Neural crest cell (in vitro differentiated cells): ENCODE measurements at places on chromosomes 5 and 9. TPM values are rescaled to one million over a fixed set of nuclear protein-coding genes. Genes with fewer than 3 reads are reported as not detected.

Gene PTBP3
- total RNA-seq = 42.5 and 46.8 TPM in 2 replicates

DNA sequence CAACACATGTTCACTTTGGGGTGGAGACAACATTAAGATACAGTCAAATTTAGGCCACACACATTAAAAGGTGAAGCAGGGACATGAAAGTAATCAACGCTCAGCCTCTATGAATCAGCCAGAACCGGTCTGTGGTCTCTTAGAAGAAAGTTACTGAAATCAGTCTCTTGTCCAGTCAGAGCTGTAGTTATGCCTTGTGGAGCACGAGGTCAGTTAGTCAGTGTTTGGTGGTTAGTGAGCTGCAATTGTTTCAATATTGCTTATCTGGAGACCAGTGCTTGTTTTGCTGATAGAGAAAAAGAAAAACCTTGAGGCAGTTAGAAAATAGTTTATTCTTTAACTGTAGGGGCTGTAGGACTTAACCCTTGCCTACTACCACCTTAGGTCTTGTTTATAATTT lies 157.8 kb upstream of the RASEF start:
- no peak for DNase-seq

DNA sequence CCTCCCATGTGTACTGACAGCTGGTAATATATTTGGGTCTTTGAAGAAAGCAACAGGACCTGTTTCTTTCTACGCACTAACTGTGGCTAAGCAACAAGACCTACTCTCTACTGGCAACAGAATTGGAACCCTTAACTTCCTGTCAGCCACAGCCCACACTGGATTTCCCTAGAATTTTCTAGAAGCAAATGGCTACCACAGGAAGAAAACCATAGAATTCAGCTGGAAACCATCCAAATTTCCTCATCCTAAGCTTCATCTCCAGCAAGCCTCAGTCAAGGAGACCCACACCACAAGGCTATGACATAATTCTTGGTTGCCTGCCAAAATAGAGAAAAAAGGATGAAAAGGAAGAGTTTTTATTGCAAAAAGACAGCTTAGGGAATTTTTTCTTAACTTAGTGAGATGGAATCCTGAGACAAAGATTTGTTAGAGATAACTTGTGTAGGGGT lies 171.8 kb upstream of the TNC start:
- DNase-seq = no peak

Gene DNAH5
- 0.12 and 0.20 TPM in 2 replicates for total RNA-seq

GRCh38 chr9:88824711-88825110 lies 166.6 kb upstream of the S1PR3 start:
- no peak for DNase-seq

GRCh38 chr5:1008451-1009358 lies at the start of gene NKD2:
Gene NKD2 (plus strand): TSS chr5:1008802. CDS start chr5:1009058, 256 bp downstream.
- DNase-seq = peak; percentile 62

DNA sequence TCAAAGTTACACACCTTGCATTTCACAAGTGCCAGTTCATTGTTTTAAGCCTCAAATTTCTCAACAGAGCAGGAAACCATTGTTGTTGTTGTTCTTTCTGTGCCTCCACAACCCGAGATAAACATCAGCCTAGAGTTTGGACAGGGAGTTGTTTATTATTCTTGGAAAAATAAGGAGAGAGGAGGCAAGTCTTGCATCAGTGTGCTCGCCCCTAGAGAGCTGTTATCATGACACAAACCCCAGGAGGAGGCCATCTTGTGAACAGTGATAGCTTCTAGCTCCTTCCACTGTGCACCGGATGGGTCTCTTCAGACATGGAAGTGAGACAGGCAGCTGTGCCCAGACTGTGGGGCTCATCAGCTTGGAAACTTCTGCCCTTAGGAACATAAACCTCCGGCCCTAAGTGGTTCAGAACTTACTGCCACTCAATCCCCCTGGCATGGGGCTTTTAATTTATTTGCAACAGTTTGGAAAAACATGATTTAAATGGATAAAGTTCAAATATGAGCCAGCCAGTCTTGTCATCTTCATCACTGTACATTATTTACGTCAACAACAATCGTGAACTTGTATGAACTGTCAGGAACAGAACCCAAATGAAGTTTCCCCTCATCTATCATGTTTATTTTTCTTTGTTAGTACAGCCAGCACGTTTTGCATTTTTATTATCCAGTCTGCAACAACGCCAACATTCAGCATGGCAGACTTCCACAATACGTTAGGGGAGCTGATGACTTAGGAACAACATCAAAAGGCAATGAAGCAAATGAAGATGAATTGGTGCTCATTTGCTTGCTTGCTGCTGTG lies 181.7 kb upstream of the S1PR3 start:
- no peak for DNase-seq

DNA sequence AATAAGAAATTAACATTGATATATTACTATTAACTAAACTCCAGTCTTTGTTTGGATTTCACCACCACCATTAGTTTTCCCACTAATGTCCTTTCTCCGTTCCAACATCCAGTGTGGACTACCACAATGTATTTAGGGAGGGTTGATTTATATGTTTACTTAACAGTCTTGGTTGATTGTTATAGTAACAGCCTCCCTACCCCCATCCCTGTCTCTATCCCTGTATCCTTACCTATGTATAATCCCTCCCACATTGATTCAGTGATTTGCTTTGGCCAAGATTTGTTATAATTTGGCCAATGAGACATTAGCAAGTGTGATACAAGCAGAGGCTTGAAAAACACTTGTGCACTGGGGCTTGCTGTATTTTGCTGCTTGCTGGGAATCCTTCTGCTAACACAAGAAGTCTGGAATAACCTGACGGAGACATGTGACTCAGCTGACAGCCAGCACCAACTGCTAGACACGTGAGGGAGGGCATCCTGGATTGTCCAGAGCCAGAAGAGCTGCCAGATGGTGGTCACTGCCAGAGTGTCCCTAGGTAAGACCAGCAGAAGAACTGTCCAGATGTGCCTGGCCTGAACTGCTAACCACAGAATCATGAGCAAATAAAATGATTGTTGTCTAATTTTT lies 51.2 kb upstream of the TCF7 start:
- no peak for DNase-seq

DNA sequence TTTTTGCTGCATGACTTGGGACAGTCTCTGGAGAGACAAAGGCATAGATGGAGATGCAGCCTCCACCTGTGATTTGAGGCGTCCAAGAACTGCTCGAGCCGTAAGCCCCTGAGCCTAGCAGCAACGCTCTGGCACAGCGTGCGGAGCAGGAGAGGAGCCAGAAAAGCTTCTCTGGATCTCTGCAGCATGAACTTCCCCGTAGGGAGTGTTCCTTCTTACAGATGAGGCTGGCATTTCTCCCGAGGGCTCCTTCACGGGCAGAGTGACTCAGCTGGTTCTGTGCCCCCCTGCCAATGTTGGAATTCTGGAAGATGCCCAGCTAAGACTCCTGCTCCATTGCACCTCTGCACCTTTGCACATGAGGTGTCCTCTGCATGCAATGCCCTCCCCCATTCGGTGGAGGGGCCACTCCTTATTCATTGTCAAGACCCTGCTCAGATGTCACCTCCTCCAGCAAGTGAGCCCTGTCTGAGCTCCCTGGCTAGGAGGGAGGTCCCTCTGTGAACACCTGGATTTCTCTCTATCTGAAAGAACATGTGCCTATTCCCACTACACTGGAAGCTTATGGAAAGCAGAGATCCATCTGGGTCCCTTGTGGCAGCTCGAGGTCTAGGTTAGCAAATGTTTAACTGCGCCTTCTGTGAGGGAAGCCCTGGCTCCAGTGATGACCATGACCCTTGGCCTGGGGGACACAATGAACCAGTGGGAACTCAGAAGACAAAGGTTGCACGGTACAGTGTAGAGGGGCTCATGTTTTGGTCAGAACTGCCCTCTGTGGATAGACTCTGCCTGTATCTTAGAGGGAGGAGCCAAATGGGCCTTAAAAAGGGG lies 39.6 kb downstream of the SH3PXD2B start:
- no peak for DNase-seq

GRCh38 chr9:127213859-127214258 lies 50.7 kb upstream of the GARNL3 start:
- DNase-seq = no peak

- no peak for DNase-seq
Observed at GRCh38 chr5:87389296-87390034, 23.3 kb downstream of the CCNH start.
